ENCODE measurements at places on chromosomes 6 and 20.

DNA sequence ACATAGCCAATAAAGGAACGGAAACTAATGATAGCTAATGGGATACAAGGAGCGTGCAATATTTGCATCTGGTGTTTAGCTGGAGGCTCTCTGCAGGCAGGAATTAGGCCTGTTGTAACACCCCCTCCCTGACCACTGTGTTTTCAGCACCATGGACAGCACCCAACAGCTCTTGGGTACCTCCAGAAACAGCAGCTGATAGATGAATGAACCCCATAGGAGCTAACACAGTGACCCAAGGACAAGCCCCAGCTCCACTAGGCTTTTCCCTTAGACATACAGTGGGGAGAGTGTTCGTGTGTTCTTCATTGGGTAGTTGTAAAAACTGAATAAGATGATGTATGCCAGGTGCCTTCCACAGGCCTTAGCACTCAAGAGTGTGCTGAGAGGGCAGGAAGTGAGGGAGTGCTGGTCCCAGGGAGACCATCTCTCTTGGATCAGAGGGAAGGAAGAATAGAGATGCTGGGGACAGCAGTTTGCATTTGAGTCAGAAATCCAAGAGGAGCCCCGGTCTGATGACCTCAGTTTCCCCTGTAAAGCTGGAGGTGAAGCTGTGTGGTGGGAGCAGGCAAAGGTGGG lies 161.3 kb downstream of the PHACTR3 start:
- peak; percentile 42 for DNase-seq

- DNase-seq, result no peak
Observed at GRCh38 chr6:105313211-105313610, 89.7 kb downstream of the PREP start.

GRCh38 chr6:92188016-92188415 lies 1231.3 kb downstream of the EPHA7 start:
- no peak for DNase-seq

- DNase-seq, result no peak
Observed at GRCh38 chr20:34175879-34176278, 63.8 kb upstream of the EIF2S2 start.

GRCh38 chr20:25623225-25623735 lies 534 bp downstream of the NANP start:
- DNase-seq, result no peak

DNA sequence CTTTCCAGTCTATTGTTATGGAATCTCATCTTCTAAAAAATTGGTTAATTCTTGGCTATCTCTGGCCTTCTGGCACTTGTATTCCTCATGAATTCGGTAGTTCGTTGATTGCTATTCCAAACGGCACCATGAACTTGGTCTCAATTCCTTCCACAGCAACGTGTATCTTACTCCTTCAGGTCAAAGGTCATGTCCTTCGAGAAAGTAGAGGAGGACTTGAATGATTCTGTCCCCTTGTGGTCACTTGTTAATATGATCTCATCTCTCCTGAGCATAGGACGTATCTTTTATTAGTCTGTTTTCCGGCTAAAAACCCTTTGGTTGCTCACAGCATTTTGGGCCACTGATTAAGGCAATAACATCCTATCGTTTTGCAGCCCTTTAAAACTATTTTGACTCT lies 9.4 kb downstream of the TLDC2 start:
- no peak for DNase-seq

GRCh38 chr6:16277101-16277981 lies 39.0 kb downstream of the GMPR start:
- DNase-seq, result peak; percentile 51

DNA sequence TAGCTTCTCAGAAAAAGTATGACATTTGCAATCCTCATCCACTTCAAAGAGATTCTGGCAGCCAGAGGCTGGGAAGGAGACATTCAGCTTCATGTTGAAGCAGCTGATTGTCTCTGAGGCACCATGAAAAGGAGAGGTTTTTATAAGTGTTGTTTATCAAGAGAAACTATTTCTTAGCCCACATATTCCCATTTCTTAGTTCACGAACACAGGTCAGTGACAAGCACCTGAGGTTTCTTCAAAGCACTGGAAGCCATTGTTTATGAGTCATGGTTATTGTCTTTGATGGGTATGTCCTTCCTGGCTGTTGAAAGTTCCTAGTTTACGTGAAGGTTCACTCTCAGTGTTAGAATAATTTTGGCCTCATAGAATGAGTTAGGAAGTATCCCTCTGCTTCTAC lies 3.0 kb upstream of the DDX43 start:
- DNase-seq, result no peak

- no peak for DNase-seq
Observed at GRCh38 chr6:3288711-3289663, 30.2 kb downstream of the PSMG4 start.

- no peak for DNase-seq
Observed at GRCh38 chr6:1463275-1463674, 73.9 kb downstream of the FOXF2 start.

- no peak for DNase-seq
Observed at GRCh38 chr20:8219403-8219802, 87.3 kb downstream of the PLCB1 start.

GRCh38 chr6:142544199-142544838 lies 242.5 kb downstream of the ADGRG6 start:
- no peak for DNase-seq

- no peak for DNase-seq
Observed at GRCh38 chr20:20520776-20521175, 152.9 kb downstream of the INSM1 start.

Data from neuronal stem cell (in vitro differentiated cells).